CD8-positive, alpha-beta T cell (primary cell): ENCODE measurements at places on chromosomes 11 and 22.

DNA sequence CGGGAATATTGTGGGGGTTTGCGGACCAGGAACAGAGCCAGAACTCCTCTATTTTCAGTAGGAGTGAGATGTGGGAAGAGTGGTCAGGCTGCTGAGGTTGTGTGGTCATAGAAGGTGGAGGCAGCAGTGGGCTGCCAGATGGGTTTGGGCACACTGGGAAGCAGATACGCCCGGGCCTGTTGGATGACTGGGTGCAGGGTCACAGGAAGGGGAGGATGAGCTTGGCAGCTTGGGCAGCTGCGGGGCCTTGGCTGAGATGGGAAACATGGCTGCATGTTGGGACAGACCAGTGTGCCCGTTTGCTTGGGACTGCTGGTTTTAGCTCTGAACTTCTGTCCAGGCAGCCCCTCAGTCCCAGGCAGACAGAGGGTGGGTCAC is 11.4 kb downstream of the SHANK3 start:
- DNase-seq, result no peak

- no peak for DNase-seq
Measured at GRCh38 chr11:57776031-57776521, 14.5 kb downstream of the CTNND1 start.

- DNase-seq, result no peak
Measured at GRCh38 chr11:11186249-11186648, 166.8 kb downstream of the CSNK2A3 start.

- no peak for DNase-seq
Measured at GRCh38 chr11:59523541-59523940, 12.2 kb downstream of the OR4D9 start.

DNA sequence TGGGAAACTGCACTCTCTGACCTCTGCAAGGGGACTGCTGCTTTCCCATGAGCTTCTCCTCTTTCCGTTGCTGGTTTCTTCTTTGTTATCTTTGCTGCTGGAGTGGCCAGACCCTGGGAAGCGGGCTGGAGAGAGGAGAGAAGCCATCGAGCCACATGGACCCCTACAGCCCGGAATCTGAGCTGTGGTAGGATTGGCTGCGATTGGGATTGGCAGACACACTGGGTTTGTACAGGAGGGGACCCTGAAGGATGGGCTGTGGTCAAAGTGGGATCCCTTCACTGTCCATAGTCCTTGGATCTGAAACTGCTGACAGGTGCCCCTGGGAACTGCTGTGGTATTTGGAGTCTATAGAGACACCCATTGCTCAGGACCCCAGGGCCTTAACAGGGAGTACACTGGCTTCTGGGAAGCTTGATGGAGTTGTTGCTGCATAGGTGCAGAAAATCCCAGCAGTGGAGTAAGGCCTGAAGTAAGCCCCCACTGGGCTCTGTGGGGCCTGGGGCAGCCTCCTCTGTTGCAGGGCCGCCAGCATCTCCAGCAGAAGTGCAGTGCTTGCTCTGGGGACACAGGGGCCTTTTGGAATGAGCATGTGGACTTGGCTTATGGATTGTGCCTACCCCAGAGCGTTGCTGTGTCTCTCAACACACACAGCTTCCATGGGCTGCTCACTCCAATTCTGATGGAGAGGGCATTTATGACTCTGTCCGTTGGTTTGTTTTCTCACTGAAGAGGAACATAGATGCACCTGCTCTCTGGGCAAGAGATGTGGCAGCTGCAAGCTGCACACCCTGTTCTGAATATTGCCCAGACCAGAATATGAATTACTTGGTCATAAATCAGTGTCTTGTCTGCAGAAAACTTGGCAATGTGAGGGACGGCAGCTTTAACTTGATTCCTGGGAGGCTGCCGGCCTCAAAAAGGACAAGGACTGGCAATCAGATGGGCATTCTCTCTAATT is 32.0 kb downstream of the BCR start:
- no peak for DNase-seq

- no peak for DNase-seq
Measured at GRCh38 chr11:114311946-114312345, 15.7 kb downstream of the NNMT start.

DNA sequence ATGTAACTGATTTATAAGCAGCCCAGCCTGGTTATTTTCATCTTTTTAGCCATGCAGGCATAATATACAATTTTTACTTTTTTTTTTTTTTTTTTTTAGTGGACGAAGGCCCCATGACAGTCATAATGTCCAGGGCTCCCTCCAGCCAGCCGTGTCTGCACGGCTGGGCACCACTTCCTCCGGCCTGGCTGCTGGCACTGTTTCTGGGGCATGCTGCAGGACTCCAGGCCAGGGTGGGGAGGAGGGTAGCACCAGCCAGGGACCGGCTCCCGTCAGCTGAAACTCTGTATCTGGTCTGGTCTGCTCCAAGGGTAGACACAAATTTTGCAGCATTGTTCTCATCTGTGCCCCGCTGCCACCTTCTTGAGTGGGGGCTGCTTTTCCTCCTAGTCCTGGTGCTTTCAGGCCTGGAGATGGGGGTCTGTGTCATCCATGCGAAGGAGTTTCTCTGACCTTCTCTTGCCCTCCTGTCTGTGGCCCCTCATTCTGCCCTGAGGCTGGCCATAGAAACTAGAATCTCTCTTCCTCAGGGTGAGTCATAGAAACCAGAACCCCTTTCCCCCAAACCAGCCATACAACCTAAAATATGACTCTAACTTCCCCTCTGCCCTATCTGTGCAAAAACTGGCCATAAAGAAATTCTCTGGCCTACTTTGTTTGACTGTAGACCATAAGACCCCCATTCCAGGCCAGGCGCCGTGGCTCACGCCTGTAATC is 9.2 kb upstream of the RRP7A start:
- DNase-seq, result no peak

GRCh38 chr22:22201185-22201929 is 43.2 kb upstream of the VPREB1 start:
- DNase-seq, result peak; percentile 42

DNA sequence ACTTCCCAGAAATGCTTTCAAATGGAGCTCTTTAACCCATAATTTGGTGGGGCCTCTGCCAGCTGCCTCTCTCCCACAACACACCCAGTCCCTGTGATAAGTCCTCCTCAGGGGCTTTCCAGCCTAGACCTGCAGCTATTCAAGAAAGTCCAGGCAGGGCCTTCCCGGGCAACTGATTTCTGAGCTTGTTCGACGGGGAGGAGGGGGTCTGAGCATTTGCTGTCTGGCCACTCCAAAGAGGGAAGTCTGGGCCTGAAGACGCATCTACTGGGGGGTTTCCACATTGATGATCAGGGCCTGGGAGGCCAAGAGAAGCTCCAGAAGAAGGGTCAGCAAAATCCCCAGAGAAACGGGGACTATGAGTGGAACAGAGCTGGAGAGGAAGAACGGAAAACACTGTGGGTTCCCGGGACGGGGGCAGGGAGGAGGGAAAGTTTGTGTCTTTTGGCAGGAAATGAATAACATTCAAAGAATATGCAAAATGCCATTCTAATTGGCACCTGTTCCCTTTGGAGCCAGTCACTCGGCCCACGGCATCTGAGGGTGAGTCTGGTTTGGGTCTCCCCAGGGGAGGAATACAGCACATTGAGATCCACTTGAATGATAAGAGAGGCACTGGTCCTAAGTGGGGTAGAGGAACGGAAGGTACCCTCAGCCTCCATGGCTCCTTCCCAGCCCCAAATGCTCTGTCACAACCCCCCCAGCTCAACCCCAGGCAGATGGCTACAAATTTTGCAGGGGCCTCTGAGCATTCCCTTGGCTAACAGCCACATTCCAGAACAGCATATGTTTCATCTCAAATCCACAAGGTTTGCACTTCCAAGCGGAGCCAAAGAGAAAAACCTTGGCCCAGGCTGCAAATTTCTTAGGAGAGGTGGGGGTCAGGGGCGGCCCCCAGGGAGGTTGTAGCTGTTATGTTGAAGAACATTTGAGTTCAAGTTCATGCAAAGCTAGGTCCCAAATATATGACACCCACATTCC is 72.0 kb downstream of the RPUSD4 start:
- no peak for DNase-seq

DNA sequence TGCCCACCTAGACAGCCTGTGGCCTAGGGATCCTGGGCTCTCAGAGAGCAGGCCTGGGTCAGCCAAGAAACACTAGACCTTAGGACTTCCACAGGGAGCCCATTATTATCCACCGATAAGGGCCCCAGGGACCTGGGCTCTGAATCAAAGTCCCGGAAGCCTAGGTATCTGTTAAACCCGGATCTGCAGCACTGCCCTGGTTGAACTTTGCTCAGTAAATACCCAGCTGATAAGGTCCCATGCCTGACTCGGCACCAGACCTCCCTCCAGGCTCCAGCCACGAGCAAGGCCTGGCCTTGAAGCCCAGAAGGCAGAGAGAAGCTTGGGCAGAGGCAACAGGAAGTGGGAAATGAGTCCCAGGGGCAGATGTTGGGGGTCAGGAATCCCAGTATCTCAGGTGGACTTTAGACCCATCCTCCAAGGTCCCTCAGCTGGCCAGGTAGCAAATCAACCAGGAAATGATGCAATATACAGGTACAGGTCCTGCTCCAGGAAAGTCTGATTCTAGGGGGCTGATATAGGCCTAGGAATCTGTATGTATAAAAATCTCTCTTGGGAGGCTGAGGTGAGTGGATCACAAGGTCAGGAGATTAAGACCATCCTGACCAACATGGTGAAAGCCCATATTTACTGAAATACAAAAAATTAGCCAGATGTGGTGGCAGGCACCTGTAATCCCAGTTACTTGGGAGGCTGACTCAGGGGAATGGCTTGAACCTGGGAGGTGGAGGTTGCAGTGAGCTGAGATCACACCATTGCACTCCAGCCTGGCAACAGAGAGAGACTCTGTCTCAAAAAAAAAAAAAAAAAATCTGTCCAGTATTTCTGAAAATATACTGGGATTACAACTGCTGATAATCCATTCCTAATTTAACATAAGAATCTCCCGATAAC is 18.7 kb downstream of the POU2AF1 start:
- no peak for DNase-seq

GRCh38 chr11:11230087-11230486 is 123.0 kb downstream of the CSNK2A3 start:
- DNase-seq, result no peak

DNA sequence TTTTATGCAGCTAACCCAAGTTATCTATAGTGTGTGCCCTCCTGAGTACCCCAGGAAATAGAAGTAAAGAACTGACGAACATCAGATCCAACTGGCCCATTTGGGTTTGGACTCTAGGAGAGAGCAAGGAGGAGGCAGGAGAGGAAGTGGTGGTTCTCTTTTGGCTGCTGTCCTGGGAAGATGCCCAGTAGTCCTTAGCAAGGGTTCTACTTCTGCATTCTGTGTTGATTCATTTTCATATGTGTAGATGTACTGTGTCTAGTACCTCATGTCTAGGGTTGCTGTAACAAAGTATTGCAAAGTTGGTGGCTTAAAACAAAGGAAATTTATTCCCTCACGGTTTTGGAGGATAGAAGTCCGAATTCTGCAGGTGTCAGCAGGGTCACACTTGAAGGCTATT is 6.6 kb upstream of the MMP27 start:
- no peak for DNase-seq

DNA sequence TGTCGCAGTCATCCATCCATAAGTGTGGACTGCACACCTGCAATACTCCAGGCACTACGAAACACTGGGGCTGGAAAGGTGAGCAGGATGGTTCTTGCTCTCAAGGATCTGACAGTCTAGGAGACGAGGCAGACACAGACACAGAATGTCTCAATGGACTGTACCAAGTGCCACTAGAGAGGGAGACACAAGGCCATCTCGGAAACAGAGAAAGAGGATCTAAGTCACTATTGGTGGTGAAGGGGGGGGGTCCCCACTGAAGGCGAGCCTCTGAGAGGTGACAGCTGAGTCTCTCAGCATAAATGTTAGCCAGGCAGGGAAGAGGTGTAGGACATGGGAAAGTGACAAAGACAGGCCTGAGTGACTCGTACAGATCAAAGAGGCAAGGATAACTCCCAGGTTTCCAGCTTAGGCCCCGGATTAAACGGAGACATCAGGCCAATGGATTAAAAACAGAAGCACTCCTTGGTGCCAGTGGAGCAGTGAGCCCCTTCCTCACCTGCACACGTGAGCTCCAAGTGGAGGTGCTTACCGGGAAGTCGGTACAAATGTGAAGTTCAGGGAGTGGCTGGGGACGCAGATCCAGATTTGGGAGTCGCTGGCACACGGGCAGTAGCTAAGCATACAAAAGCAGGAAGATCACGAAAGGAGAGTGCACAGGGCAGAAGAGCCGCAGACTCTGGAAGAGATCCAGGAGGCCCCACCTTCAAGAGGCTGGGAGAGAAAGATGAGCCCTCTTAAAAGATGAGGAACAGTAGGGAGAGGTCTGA is 117.2 kb downstream of the MICAL3 start:
- no peak for DNase-seq

DNA sequence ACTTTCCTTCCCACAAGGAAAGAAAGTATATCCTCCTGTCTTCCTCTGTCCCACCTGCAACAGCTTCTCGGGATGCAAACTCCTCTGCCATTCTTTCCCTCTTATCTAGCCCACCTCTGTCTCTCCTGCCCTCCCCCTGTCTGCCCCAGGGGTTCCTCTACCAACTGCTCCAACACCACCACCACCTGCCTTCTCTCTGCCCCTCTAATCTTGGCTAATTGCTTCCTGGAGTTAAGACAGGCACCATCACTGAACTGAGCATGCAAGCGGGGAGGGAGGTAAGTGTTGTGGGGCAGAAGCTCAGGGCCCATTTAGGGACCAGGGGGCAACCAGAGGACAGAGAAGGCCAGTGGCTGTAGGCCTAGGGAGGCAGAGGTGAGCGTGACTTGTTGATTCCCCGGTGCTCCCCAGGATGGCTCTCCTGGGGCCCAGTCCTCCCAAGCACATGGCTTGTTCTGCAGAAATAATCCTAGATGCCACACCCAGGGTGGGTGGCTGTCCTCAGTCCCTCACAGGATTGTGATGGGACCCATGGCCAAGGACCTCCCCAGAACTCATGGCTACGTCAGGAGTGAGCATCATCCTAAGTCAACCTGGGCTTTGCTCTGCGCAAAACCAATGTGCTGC is 111.1 kb downstream of the TP53I11 start:
- DNase-seq, result no peak

GRCh38 chr22:18078329-18079041 is 695 bp downstream of the PEX26 start:
- peak; percentile 16 for DNase-seq

- DNase-seq, result no peak
Measured at GRCh38 chr22:38944653-38945052, 12.8 kb upstream of the APOBEC3A start.

DNA sequence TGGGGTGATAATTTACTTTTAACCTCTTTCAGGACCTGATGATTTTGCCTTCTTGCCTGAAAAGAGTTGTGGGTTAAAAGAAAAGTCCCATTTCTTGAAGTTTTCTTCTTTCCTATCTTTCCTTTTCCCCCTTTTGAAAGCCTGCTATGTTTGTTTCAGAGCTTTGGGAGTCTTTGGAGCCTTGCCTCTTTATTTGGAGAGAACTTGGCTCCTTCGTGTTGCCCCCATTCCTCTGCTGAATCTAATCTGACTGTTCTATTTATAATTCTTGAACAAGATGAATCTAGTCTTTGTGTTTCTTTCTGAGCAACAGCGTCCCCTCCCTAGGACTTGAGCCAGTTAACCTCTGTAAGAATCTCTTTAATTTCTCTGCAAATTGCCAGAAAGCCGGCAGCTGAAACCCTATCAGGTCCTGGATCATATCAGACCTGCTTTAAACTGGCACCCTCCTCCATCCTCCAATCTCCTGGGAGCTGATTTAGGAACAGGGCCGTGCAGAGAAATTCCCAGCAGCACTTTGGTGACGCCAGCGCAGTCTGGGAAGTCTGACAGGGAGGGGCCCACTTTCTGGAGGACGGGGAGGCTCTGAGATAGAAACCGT is 289.1 kb upstream of the SORL1-AS1 start:
- no peak for DNase-seq

- DNase-seq, result no peak
Measured at GRCh38 chr11:46339816-46340215, 7.4 kb upstream of the DGKZ start.

GRCh38 chr11:81345609-81346008 is 1388.1 kb downstream of the FAM181B start:
- no peak for DNase-seq

GRCh38 chr11:69326622-69327219 is 32.8 kb downstream of the MYEOV start:
- peak; percentile 11 for DNase-seq
